ENCODE measurements at places on chromosomes 4 and X.

DNA sequence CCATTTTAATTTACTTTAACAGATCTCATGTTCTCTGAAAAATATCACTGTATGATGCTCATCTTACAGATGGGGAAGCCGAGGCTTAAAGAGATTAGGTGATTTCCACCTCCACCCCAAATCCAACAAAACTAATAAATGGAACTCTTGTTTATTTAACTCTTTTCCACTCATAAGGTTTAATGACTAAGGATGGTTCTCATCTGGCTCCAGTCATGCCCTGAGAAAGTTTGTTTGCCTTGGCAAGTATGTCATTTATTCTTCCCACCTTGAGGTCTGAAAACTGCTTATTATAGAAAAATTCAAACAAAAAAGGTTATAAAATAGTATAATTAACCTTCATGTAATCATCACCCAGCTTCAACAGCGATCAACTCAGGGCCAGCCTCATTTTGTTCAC, 56.3 kb downstream of the PPEF2 start:
- DNase-seq = no peak

GRCh38 chrX:84118315-84118714, 69.7 kb downstream of the RPS6KA6 start:
- no peak for DNase-seq

DNA sequence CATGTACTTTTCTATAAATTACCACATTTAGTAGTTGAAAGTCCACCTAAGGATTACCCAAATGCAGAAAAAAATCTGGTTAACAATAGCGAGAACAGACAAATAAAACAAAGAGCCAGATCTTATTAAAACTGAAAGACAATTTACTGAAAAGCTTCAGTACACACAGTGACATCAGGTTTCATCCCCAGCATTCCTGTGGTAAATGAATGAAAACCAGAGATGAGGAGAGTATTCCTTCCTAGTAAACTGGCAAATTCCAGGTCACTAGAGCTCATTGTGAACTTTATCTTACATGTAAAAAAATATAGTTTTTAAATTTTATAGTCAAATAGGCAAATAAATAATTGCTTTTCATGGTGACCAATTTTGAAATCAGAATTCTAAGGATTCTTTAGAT, 1290.5 kb downstream of the ADGRL3 start:
- DNase-seq = no peak

DNA sequence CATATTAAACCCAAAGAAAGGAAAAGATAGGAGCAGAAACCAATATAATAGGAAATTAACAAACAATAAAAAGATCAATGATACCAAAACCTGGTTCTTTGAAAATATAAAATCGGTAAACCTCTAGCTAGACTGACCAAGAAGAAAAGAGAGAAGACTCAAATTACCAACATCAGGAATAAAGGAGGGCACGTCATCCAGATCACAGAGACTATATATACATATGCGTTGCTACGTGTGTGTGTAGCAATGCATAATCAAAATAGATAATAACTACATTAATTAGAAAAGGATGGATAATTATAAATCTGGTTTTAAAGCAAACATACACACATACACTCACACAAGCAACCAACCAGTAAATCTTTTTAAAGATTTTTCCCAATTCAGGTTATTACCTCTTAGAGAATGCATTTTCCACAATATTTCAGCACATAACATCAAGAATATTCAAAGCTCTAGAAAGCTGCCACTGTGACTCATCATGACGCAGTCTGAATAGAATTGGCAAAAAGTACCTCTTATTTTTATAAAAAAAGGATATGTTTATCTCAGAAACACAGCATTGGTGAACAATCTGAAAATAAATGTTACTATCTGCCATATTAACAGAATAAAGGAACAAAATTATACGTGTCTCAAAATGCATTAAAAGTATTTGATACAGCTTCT, 41.4 kb upstream of the USP9X start:
- no peak for DNase-seq

DNA sequence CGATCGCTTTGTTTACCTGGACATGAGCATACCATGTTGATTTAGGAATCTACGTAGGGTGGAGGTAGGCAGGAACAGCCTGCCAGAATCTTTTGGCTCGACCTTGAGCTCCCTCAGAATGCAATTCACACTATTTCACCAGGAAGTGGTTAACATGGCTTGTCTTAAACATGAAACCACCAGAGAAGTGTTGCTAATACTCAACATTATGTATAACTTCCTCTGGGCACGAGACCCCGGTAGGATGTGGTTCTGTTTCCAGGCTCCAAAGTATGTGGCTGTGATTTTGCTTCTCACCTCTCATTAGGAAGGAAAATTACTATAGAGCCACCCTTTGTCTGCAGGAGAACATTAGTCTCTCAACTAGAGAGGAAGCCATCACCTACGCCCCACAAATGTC, 59.0 kb upstream of the VCX3B start:
- no peak for DNase-seq

GRCh38 chr4:81040012-81040659, 9.6 kb downstream of the BMP3 start:
- peak; percentile 79 for DNase-seq

GRCh38 chr4:150289198-150289597, 211.0 kb downstream of the DCLK2 start:
- no peak for DNase-seq

DNA sequence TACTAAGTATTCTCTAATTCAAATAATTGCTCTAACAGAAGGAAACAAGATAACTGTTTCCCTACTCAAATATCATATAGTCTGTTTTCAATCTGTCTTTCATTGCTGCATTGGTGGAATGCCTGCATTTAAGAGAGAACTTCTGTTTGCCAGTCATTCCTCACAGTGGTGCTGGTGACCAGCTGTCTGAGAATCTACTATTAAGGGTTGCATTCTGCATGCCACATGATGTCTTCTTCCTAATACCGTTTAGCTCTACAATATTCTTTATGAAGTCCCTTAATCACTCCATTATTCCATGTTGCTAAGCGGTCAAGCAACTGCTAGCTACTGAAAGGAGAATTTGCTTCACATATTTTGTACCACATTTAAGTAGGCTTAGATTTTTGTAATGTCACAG, 167.1 kb upstream of the CENPE start:
- no peak for DNase-seq

- no peak for DNase-seq
Measured at GRCh38 chr4:127849505-127850234, 31.0 kb upstream of the PLK4 start.

DNA sequence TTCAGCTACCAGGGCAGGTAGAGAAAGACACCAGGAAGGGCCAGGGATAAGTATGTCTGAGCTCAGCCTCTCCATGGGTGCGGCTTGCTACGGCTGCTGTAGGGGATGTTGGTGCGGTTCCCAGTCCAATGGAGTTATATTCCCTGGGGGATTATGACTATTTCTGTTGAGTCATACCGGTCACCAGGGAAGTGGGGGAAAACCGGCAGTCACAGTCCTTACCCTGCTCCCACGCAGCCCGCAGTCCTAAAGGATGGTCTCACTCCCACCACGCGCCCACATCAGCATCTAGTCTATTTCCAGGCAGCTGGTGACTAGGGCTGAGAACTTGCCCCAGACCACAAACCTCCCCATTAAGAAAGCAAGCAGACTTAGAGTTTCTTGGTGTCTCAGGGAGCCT, 191.6 kb downstream of the VEGFC start:
- DNase-seq = no peak

DNA sequence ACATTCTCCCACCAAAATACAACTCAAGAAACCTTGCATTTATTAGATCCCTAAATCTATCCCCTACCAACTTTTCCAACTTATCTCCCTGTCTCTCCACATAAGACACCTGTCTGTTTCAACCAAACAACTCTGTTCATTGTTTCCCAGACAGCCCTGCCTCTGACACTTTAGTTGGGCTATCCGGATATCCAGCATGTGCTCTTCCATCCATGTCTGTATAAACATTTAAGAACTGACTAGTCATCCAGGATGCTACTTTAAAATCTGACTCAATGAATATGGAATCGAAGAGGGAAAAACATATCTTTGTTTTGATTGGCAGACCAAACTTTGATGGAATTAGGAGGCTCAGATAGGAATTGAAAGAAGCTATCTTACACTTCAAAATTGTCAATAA, 143.2 kb upstream of the DCAF8L1 start:
- no peak for DNase-seq

DNA sequence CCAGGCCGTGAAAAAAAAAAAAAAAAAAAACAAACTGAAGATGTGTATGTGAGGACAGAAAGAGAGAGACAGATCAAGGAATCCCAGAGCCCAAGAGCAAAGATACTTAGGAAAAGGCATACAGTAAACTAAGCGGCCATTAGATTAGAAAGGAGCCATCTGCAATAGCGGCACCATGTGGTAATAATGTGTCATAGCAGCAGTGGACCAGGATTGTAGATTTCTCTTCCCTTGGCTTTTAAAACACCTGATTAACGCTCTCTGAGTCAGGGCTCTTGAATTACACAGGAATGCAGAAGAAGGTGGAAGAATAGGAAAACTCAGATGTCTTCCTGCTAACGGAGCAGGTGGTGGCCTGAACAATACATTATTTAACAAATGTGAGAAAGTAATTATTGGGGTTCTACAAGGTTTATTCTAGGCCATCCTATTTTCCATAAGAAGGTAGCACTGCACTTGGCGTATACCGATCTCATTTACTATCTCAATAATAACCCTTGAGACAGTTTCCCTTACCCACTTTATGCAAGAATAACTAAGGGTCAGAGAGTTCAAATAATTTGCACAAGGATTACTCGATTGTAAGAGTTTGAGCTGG, 182.7 kb downstream of the KCNIP4 start:
- peak; percentile 14 for DNase-seq

DNA sequence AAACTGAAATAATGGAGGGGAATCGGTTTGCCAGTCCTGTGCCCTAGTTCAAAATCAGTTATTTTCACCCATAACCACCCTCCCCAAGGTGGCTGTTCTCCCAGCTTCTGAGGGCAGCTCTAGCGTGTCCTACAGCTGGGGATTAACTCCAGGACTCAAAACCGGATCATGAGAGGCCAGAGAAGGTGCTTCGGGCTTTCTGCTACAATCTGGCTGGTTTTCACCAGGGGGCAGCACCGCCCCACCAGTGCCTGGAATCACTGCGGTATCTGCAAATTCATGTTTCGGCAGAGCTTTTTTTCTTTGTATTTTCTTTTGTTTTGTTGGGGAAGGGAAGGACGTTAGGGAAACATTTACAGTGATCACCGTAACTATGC, 28.4 kb downstream of the PDHA1 start:
- DNase-seq = peak; percentile 69

DNA sequence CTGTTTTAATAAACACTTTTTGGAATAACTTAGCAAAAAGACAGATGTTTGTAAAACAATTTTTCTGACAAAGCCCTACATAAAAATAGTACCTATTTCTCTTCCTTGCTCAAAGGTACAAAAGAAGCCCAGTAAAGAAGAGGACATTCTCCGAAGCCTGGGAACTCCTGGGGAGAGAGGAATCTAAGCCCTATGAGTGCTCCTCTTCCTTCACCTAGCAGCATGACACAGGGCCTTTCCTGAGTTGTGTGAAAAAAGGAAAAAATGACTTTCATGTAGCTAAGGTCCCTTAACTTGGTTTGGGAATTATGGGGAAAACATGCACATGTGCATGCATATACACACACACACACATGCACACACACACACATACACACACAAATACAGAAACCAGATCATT, 586.9 kb downstream of the TMA16 start:
- no peak for DNase-seq

DNA sequence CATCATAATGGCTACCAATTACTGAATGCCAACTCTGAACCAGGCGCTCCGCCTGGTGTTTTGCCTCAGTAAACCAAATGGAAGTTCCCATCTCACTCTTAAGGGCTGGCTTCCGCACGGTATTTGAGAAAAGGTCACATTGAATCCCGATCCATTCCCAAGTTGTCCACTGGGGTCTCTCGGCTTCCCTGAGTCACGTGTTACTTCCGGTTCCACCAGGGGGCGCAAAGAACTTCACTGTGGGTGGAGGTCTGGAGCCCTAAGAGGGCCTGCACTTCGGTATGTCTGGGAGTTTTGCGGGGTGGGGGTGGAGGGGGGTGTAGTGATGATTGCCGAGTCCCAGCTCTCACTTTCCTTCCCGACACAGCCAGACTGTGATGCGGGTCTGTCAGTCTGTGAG, 13.4 kb upstream of the NHS start:
- DNase-seq = no peak

DNA sequence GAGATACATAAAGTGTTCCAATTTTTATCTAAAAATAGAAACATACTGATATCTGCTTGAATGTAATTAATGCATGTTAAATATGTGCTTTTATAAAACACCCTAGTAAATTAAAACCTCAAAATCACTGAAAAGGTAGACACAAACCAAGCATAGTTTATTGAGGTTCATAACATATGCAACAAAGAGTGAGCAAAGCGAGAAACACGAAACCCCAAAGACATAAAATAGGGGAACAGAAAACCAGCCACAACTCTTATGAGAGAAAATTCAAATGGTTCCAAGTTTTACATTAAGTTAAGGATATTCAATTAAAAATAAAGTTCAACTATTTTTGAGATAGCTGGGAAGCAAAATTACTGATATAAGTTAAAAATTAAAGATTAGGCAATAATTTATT, 336.4 kb upstream of the AGA start:
- no peak for DNase-seq

DNA sequence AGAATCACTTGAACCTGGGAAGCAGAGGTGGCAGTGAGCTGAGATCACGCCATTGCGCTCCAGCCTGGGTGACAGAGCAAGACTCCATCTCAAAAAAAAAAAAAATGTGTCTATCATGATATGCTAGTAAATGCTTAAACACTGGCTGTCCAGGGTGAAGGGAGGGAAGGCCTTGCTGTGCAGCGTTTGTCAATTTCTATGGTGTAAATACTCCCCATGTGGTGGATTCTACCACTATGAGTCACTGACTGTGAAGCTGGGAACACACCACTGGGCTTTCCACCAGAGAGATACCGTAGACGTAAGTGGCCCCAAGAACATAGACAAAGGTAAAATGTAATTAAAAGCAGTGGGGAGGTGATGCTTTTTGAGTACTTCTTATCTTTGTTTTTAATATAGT, 51.3 kb upstream of the LEF1 start:
- no peak for DNase-seq

- DNase-seq = peak; percentile 10
Measured at GRCh38 chrX:14946606-14947155, 73.5 kb downstream of the MOSPD2 start.

DNA sequence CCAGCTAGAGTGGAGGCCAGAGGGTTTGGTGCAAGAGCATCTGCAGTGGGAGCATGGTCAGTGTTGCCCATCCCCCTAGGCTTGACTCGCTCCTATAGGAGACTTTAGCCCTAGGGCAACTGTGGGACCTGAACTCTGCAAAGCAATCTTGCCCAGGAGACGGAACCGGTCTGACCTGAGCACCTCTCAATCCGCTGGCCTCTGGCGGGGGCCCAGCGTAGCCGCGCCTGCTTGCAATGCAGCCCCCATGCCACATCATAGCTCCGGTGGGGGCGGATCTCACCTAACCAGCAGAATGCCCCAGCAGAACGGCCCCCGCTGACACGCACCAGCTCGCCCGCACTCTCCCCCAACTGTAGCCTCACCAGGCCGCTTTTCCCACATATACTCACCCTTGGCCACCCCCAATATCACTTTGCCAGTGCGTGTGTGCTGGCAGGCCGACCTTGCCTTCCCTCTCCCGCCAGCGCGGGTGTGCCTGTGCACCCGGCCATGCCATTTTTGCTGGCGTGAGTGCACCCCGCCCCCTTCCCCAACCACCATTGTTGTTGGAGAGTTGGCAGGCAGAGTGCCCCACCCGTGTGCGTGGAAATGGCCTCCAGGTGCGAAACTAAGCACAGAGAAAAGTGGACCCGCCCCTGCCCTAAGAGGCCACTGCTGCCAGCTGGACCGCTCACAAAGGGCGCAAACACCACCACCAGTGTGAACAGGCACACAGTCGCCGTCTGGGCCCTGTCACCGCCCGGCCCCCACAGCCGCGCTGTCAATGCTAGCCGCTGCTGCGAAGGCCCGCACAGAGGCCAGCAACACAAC, 5.8 kb downstream of the BEX4 start:
- peak; percentile 5 for DNase-seq
